Ureter (tissue), 1 donor: ENCODE measurements at places on chromosomes 7 and 10. TPM values are rescaled to one million over a fixed set of nuclear protein-coding genes. Genes with fewer than 3 reads are reported as not detected.

Gene BMPER
- 6.8 TPM for total RNA-seq

Gene HOXA6
- total RNA-seq, result 8.5 TPM

Gene SLC29A4
- total RNA-seq, result 3.7 TPM

Gene FAM25C
- not detected for total RNA-seq

Gene BZW2
- total RNA-seq, result 96.3 TPM

Gene FRMD4A
- total RNA-seq, result 37.9 TPM

Gene TMEM213
- not detected for total RNA-seq

Gene AKR1C3
- total RNA-seq, result 166 TPM

Gene MYL10
- not detected for total RNA-seq

Gene TYW1B
- total RNA-seq, result 5.0 TPM

Gene SPDYE11
- total RNA-seq, result not detected

Gene NAT16
- total RNA-seq, result not detected

Gene CNNM1
- 1.1 TPM for total RNA-seq

Gene GPR141
- total RNA-seq, result 0.81 TPM

Gene CALN1
- not detected for total RNA-seq

Gene FBXL13
- total RNA-seq, result 4.0 TPM

Gene EVX1
- total RNA-seq, result 5.6 TPM

Gene CALHM1
- total RNA-seq, result not detected

Gene ABLIM1
- total RNA-seq, result 129 TPM

Gene MSMB
- total RNA-seq, result not detected
